ENCODE measurements at places on chromosomes 7 and 10.

DNA sequence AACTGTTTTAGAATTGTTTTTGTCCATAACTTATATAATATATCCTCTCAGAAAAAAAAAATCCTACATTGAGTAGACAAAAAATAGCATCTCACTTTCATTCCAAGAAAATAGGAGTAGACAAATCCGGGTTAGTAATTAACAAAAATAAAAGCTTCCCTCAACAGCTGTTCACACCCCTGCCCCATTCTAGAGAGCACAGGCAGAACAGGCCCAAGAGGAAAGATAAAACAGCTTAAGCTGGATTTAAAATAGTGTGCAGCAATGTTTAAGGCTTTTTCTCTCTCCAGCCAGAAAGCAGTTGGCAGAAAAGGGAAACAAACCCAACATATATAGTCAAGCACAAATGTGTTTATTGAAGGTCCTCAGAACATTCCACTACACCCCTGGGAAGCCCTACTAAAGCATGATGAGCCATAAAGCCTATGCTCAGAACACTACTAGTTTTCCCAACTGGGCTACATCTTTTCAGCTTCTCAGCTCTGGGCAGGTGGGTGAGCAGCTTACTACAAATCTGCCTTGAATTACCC lies 189.9 kb downstream of the MTERF1 start:
- no peak for DNase-seq

DNA sequence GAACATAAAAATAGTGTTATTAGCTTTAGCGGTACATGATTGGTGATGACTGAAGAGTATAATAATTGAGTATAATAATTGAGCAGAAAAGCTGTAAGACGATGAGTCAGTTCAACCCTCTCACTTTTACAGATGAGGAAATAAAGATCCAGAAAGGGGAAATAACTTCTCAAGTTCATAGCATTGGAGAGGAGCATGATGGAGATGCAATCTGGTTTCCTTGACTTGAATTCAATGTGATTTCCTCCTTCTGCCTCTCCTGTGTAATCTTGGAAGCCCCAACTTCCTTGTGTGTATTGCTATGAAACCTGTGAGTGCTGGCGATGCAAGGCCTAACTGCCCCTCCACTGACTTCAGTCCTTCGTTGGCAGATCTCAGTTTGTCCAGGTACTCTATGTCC lies 265.1 kb downstream of the LRMDA start:
- DNase-seq, result no peak

- DNase-seq, result no peak
These were observed 33.4 kb downstream of the INPP5A start for GRCh38 chr10:132570771-132571649.

- DNase-seq, result no peak
These were observed 27.3 kb upstream of the KNDC1 start for GRCh38 chr10:133132473-133133291.
